HCT116 (cell line): ENCODE measurements at places on chromosomes 6 and 20. TPM values are rescaled to one million over a fixed set of nuclear protein-coding genes. Genes with fewer than 3 reads are reported as not detected.

DNA sequence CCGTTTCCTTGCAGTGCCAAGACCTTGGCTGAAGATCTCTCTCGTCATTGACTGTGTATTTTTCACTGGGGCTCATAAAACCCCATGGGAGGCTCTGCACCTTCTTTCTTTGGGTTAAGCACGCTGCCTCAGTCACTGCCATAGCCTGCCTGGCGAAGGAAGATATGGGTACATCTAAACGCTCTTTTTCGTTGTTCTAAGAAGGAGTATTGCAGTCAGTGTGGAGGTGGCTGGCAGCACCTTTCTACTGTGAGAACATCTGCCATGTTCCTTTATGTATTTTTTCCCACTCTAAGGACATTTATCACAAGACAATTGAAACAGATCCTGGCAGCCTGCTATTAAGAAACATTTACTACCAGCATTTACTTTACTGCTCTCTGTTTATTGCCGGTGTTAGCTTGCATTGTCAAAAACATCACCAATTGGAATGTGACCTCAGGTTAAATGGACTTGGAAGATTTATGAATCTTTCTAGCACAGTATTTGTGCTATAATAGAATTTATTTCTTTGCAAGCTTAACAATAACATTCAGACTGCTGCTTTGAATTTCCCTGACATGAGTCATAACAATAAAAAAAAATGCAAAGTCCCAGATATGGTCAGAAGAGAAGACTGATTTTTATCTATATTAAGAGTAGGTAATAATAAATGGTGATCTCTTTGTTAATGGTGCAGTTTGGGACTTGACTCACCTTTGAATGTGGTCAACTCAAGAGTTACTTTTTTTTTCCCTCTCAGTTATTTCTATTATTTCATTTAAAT, 62.2 kb upstream of the CLDN20 start:
- H3K4me3 ChIP-seq = no peak overlapping the region
- peaks cover 29% of the 10 kb centered on the region for H3K4me1 ChIP-seq

- no peaks in the 10 kb centered on the region for H3K36me3 ChIP-seq
- no peaks in the 10 kb centered on the region for H3K4me1 ChIP-seq
- H3K4me3 ChIP-seq = no peak overlapping the region
- H3K27me3 ChIP-seq = no peaks in the 10 kb centered on the region
- no peak for DNase-seq
Observed at GRCh38 chr6:11497881-11498280, 39.7 kb upstream of the TMEM170B start.

WFDC2 gene
- total RNA-seq = 1.1 TPM

DNA sequence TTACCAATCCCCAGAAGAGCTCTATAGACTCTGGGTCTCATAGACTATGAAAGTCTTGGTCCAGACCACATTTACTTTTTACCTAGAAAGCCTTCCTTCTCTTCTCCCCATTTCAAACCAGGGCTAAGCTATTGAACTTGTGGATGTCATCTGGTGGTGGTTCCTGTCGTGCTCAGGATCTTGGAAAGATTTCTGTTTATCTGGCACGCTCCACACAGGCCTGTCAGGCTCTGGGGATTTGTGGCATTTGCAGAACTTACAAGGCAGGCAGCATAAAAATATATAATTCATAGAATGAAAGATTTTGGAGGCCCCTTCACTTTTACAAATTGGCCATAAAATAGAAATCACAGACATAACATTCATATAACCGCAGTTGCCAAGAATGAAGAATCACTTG, 188.1 kb downstream of the UST start:
- no peaks in the 10 kb centered on the region for H3K27me3 ChIP-seq
- H3K36me3 ChIP-seq = no peaks in the 10 kb centered on the region

DNA sequence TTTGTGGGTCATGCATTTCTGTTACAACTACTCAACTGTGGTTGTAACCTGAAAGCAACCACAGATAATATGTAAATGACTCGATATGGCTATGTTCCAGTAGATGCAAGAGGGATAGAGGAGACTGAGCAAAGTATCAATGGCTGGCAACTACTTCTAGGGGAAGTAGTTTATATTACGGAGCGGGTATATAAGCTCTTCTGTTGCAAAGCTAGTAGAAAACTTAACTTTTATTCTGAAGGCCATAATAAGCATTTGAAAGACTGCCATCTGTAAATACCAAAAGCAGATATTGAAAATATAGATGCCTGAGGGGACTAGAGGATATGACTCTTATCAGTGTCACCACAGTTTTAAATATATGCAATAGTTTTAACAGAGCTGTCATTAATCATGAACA, 655.3 kb downstream of the PHF3 start:
- H3K27me3 ChIP-seq = no peaks in the 10 kb centered on the region
- H3K27ac ChIP-seq = no peak overlapping the region
- no peak for DNase-seq

DNA sequence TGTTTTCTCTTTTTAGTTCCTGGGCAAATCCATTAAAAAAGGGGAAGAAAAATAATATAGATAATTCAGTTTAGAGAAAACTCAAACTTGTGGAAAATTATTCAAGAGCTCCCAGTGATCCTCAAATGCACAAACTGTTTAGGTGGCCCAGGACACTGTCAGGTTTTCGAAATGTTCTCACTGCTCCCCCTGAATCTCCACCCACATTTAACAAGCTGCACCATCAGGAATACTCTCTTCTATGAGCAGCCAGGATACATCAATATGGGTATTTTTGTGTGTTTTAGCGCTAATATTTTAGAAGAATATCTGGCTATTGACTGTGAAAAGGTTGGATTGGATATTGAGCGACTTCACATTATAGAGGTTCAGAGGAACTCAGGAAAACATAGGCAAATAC, 43.9 kb downstream of the OR2B2 start:
- H3K4me1 ChIP-seq = no peaks in the 10 kb centered on the region
- no peak overlapping the region for H3K4me3 ChIP-seq
- H3K36me3 ChIP-seq = no peaks in the 10 kb centered on the region
- no peak for DNase-seq
- H3K27me3 ChIP-seq = no peaks in the 10 kb centered on the region
- no peak overlapping the region for H3K27ac ChIP-seq

B3GALT4 gene
- 1.9 TPM for total RNA-seq

GRCh38 chr6:38684237-38684636, 18.7 kb downstream of the GLO1 start:
- H3K27me3 ChIP-seq = no peaks in the 10 kb centered on the region
- no peaks in the 10 kb centered on the region for H3K4me1 ChIP-seq
- peaks cover 36% of the 10 kb centered on the region for H3K36me3 ChIP-seq
- no peak overlapping the region for H3K27ac ChIP-seq
- no peak overlapping the region for H3K4me3 ChIP-seq
- no peak for DNase-seq

DACT2 gene
- not detected for total RNA-seq

GRCh38 chr6:159084493-159085091, 39.8 kb upstream of the TAGAP start:
- DNase-seq = no peak
- no peaks in the 10 kb centered on the region for H3K36me3 ChIP-seq
- no peaks in the 10 kb centered on the region for H3K27me3 ChIP-seq
- no peak overlapping the region for H3K4me3 ChIP-seq

- H3K27me3 ChIP-seq = no peaks in the 10 kb centered on the region
- H3K36me3 ChIP-seq = no peaks in the 10 kb centered on the region
- no peak overlapping the region for H3K27ac ChIP-seq
- no peak for DNase-seq
Observed at GRCh38 chr6:108841377-108841855, 6.8 kb upstream of the ARMC2 start.
